NCI-H1092 (cell line): ENCODE measurements at places on chromosomes 4 and X.
A peak's percentile ranks its signal among the peaks of the same experiment; 100 is the strongest.

- no peak for DNase-seq
These were observed 181.0 kb upstream of the KCNIP4 start for GRCh38 chr4:22129454-22130029.

DNA sequence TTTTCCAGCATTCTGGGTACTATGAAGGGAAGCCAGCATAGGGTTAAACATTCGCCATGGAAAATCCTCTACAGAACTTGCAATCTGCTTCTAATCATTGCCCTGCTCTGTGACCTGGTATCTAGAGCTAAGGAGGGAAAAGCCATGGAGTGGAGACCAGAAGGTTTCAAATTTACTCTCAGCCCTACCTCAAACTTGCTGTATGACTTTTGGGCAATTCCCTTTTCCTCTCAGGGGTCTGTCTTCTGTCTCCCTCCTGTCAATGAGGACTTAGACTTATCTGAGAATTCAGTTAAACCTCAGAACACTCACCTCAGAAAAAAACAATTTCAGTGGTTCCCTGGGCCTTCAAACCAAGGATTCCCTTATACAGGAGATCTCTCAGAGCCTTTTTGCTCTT is 29.1 kb downstream of the ARHGEF9 start:
- DNase-seq, result no peak

DNA sequence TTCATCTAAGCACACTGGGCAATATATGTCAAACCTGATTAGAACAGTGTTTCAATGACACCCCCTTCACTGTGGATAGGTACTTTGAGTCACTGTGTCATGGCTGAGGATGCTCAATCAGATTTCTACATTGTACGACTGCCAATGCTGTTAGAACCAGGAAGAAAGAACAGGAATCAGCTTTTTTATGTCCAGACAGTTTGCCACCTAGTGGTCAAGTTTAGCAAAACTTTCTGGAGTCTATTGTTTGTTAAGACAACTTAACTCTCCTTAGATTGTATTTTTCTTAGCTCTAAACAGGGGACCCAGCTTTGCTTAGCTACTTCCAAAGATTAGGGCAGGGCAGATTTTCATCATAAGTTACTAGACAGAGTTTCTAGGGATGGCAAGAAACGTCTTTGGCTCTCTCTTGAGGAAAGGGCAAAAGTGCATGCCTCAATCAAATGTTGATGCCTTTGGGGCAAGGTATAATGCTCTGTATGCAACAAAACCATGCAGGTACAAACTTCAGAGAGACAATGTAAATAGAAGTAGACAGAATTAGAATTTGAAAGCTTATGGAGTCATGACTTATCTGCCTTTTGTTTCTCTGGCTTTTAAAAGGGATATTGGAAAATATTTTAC is 40.5 kb upstream of the BMP3 start:
- DNase-seq, result peak; percentile 1

DNA sequence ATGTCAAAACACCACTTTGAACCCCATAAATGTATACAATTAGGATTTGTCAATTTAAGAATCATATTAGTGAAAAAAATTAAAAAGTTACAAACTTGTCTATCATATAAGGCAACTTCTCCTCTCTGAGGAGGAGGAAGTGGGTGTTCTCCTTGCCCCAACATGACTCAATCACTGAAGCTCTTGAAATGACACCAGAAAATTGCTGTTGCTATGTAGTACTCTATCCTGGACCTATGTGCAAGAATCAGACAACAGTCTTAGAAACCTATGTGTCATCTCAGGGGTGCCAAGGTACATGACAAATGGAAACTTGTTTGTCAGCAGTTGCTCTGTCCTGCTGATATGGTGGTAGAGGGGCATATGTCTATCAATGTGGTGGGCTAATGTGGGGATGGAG is 47.7 kb downstream of the HMGB3 start:
- DNase-seq, result no peak

- DNase-seq, result peak; percentile 17
These were observed at the start of gene CCDC160 for GRCh38 chrX:134236626-134237614. Gene CCDC160 (plus strand): TSS chrX:134237182. CDS start chrX:134244801, 7,619 bp downstream.

DNA sequence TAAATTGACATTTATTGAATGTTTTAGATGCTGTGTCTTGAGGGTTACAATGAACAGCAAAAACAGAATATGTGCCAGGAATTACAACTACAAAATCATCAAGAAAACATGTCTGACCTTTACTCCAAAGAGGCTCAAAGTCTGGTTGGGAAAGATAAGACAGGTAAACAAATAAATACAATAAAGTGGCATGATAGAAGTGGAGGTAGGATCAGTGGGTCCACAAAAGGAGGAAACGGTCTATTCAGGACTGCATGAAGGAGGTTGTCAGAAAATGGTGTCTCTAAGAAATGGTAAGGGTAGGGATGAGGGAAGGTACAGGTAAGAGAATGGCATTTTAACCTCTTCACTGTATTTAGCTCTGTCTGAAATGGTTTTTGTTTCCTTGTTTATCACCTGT is 3.8 kb downstream of the ARHGEF38 start:
- no peak for DNase-seq

DNA sequence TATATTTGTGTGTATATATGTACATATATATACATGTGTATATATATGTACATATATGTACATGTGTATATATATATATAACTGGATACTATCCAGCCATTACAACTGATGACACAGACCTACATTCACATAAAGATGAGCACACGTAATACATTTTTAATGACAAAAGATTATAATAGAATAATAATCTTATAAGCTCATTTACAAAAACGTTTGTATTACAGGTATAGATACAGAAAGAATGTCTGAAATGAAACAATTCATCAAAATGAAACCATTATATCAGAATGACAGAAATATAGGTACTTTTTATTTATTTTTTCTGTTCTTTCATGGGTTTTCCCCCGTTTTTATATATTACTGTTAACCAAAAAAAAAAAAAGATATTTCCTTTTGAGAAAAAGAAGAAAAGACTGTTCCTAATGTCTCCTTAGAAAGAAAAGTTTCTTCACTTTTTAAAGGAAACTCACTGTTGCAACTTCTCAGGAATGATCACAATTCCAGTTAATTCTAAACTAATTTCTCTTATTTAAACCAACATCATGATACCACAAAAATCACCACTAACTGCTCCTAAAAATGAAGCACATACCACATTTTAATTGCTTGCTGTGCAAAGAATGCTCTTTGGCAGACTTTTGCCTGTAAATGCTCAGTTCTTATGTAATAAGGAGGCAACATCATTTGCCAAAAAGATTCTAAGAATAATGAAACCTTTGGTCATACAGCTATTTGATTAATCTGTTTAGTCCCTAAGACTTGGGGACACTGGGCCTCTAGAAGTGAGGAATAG is 18.9 kb downstream of the LEF1 start:
- no peak for DNase-seq

DNA sequence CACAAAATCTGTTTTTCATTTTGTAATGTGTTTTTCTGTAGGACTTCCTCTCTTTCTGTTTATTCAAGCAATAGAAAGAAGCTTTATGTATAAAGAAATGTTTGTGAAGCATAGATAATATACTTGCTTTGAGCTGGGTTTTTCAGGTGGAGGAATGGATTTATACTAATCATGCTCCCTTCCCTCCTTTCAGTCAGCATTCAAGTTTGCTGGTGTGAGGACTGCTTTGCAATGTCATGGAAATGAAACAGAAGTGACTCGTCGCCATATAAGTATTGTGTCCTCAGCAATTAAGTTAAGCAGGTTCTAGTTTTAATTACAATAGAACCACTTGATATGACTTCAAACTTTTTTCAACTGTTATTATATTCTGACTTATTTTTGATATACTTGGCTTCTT is 1447.1 kb downstream of the PCDH19 start:
- no peak for DNase-seq

DNA sequence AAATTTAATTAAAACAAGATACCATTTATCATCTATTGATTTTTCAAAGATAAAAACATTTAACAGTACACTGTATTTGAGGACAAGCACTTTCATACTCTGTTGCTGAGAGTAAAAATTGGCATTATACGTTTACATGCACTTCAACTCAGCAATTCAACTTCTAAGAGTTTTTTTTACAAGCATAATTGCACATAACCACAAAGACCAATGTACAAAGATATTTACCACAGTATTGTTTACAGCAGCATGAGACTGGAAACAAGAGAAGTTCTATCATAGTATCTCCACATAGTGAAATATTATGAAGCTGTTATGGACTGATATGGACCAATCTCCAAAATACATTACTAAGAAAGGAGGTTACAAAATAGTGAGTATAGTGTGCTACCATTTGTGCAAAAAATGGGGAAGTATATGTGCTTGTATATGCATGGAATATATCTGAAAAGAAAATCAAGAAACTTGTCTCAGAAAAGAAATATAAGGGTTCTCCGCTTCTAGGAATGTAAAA is 10.9 kb downstream of the GAB3 start:
- DNase-seq, result no peak

- no peak for DNase-seq
These were observed 25.6 kb upstream of the DAPP1 start for GRCh38 chr4:99790796-99791617.

DNA sequence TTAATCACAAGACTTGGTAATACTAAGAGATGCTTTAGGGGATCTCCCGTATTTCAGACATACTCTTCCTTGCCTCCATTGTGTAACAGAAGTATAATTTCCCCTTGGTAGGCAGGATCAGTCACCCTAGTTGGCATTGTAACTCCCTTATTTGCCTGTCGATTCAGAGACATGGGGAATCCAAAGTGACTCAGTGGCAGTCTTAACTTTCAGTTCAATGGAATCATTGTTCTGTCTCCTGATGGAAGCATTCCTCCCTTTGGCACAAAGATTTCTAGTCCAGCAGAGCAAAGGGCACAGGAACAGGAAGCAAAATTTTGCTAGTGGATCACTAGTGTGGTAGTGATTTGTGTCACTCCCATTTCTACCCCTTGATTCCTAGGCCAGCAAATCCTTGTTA is 80.4 kb downstream of the DCUN1D4 start:
- no peak for DNase-seq

DNA sequence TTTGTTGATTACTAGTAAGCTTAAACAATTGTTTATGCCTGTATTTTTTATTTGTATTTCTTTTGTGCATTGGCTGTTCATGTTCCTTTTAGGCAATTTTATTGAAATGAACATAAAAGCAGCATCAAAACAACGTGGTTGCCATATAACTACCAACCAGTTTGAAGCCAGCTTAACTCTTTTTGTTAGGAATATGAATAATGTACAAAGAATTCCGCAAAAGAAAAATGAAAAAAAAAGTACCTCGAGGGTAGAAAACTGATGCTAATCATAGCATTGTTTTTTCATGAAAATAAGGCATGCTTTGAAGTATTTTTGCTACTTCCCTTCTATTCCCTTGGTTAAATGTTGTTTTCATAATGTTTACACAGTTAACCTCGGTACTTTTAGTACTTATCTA is 1024.0 kb upstream of the SLIT2 start:
- no peak for DNase-seq

- no peak for DNase-seq
These were observed 12.2 kb upstream of the CAMK2D start for GRCh38 chr4:113773756-113774155.

DNA sequence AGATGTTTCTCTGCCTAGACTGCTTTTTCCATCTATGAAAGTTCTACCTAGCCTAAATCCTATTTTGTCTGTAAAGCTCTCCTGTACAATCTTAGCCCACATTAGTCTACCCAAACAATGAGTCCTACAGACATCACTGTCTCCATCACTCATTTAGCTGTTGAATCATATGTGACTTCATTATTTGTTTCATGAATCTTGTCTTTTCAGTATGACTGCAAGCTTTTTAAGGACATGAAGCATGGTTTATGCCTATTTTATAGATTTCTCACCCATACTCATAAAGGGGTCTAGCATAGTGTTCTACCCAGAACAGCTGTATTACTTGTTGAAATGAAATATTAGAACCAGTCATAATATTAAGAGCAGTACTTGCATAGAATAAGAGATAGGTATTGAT is 13.0 kb downstream of the AMMECR1 start:
- no peak for DNase-seq

DNA sequence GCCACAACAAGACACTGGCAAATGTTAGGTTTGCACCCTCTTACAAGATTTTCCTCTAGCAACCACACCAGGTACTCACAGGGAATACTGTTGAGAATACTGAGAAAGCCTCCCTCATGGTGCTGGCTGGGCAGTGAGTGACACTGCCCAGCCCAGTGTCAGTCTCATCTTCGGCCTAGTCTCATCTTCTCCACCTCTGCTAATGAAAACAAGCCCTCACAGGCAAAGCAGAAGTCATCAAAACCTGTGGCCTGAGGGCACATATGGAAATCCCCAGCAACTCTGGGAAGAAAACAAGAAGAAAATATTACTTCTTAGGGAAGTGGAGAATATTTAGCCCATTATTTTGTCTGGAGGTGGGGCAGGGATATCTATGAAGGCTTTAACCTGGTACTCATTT is 7.9 kb upstream of the ADAM29 start:
- no peak for DNase-seq

- no peak for DNase-seq
These were observed 84.3 kb downstream of the RRAGB start for GRCh38 chrX:55801811-55802210.

GRCh38 chr4:108762559-108763225 is at the start of gene ETNPPL:
Gene ETNPPL (minus strand): TSS chr4:108763053. CDS start chr4:108762898, 155 bp downstream.
- no peak for DNase-seq

GRCh38 chr4:71648923-71649322 is 135.0 kb downstream of the GC start:
- DNase-seq, result no peak

GRCh38 chrX:40202456-40202855 is 104.7 kb upstream of the BCOR start:
- no peak for DNase-seq

- no peak for DNase-seq
These were observed 16.3 kb downstream of the LONRF3 start for GRCh38 chrX:118990512-118991227.

DNA sequence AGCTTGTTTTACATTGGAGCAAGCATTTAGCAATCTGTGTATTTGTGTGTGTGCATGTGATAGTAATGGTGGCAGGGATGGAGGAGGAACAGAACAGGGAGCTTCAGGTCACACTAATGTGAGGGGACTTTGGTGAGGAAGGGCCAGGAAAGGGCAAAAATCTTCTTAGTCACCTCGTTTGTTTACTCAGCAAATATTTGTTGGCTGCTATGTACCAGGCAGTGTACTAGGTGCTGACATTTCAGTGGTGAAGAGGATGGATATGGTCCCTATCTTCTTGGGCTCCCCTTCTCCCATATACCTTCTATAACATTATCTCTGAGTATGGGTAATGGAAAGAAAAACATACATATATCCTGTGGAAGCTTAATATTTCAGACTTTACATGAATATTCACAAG is 48.5 kb upstream of the HDAC8 start:
- DNase-seq, result no peak

DNA sequence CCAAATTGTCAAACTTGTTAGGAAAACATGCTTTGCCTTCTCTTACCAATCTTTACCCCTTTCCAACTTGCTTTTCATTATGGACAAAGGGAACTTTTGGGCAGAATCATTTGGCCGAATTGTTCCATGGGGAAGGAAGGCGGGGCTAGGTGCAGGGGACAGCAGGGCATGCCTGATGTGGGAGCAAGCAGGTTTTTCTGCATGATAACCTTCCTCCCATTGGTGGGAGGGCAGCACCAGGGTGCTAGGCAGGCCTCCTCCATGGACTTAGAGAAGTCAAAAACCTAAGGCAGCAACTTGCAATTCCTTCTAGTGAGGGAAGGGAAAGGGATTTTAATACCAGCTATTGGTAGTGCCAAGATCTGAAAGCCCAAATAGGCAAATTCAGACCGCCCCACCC is 260.5 kb downstream of the MAPK10 start:
- DNase-seq, result no peak
